ENCODE measurements at places on chromosomes 13 and 19.

DNA sequence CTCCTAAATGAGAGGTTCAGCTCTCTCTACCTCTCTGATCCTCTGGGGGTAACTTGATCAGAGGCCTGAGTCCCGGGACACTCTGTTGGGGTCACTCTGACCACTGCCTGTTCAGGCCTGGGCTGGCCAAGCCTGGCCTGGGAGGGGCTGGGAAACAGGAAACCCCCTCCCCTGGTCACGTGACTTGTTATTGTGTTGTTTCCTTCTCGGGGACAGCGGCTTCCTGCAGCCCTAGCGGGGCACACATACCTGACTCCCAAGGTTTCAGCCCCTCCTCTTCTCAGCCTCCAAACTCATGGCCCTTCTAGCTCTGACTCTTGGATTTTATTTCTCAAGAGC lies at the start of gene USHBP1:
TSS of gene USHBP1 (minus strand) at position 105 of the 339 bp plus-strand sequence. CDS start 446 bp downstream, outside the sequence.
- DNase-seq: no peak

GRCh38 chr19:42555317-42555716 lies 27.0 kb upstream of the CEACAM1 start:
- no peak for DNase-seq

GRCh38 chr13:38602266-38602665 lies 84.6 kb upstream of the FREM2 start:
- no peak for DNase-seq

- DNase-seq: no peak
Observed at GRCh38 chr13:79485014-79485811, 4.3 kb downstream of the NDFIP2 start.

GRCh38 chr19:19502808-19503602 lies 12.3 kb downstream of the TSSK6 start:
- no peak for DNase-seq

- no peak for DNase-seq
Observed at GRCh38 chr19:31906111-31906871, 439.1 kb upstream of the ZNF507 start.

DNA sequence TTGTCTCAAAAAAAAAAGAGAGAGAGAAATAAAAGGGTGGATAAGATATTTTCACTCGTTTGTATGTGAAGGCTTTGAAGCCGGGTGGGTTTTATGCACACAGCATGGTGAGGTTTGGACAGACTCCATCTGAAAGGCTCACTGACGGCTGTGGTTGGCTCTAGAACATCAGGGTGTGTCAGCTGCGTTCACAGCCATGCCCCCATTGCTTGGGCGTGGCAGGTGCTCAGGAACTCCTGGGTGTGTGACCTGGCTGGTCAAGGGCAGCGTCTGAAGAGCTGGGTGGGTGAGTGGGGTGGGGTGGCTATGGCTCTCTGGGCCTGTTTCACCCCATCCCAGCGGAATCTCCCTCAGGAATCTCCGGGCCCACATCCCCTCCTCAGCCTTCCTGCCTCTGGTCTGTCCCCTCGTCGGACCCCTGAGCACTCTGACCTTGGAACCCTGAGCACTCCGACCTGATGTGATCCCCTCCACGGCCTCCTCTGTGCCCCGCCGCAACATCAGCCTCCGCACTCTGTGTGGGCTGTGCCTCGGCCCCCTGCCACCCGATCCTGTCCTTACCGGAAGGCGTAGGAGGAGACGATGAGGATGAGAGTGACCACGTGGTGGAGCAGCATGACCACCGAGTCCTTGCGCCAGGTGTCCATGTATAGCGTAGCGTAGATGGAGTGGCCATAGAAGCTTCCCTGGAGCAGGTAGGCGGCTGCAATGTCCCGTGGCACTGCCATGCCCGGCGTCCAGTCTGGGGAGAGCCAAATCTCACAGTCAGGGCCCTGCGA lies 12.2 kb downstream of the CERS1 start:
- no peak for DNase-seq

DNA sequence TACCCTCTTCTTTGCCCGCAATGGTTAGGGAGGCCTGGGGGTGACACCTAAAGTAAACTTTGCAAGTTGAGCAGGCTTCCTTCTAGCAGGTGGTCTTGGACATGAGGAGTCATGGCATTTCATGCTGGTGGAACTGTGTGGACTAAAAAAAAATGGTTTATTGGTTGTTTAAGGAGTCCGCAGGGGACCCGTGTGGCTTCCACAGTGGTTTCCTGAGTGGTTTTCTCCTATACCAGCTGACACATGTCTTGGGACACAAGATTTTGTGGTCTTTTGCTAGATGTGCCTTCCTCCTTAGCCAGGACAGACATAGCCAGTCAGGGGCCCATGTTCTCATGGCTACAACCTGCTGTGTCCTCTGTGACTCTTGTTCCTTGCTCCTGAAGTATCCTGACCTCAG lies 1.5 kb downstream of the ZNF543 start:
- no peak for DNase-seq

DNA sequence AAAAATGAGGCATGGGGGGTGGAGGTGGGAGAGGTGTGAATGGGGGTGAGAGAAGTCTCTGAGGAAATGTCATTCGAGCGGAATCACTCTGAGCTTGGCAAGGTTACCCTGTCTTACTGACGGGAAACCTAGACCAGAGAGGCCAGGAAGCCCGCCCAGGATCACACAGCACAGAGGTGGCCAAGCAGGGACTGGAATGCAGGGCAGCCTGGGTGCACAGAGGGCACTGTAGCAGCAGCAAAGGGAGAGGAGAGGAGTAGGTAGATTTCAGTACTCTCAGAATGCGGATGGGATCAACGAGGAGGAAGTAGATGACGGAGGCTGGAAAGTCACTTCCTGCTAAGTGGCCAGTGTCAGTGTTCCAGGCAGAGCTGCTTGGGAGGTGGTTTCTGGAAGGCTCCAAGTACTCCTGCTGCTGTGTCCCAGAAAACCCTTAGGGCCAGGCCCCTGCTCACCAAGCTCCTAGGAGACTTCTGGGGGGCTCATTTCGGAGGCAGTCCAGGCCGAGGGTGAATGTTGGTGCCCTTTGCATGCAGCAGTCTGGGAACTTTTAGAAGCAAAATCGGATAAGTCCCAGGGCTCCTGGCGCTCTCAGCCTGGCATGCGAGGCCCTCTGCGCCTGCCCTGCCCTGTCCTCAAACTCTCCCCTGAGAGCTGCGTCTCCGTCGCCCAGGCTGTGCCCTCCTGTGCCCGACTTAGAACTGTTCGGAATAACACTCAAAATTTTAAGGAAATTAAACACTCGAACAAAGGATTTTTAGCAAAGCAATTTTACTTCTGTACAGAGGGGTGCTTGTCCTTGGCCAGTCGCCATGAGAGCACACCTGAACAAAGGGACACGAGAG lies 33.5 kb downstream of the DNM2 start:
- no peak for DNase-seq

- DNase-seq: no peak
Observed at GRCh38 chr19:51693819-51694218, 689 bp downstream of the SPACA6 start.

- DNase-seq: no peak
Observed at GRCh38 chr13:23551213-23552008, 18.8 kb upstream of the TNFRSF19 start.

DNA sequence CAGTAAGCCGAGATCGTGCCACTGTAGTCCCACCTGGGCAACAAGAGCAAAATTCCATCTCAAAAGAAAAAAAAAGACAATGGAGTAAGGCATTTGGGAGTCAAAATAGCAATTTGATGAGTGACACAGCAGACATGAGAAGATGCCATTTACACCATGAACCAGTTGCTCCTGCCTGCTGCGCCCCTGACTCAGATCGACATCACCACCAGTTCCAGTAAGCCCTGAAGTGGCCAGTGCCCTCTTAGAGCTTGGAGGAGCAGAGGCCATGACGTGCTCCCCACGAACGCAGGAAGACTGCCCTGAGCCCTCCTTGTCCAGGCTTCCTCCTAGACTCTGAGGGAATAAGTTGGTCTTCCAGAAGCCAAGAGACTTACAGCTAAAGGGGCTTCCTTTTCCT lies 339.2 kb downstream of the MYO16 start:
- DNase-seq: no peak

DNA sequence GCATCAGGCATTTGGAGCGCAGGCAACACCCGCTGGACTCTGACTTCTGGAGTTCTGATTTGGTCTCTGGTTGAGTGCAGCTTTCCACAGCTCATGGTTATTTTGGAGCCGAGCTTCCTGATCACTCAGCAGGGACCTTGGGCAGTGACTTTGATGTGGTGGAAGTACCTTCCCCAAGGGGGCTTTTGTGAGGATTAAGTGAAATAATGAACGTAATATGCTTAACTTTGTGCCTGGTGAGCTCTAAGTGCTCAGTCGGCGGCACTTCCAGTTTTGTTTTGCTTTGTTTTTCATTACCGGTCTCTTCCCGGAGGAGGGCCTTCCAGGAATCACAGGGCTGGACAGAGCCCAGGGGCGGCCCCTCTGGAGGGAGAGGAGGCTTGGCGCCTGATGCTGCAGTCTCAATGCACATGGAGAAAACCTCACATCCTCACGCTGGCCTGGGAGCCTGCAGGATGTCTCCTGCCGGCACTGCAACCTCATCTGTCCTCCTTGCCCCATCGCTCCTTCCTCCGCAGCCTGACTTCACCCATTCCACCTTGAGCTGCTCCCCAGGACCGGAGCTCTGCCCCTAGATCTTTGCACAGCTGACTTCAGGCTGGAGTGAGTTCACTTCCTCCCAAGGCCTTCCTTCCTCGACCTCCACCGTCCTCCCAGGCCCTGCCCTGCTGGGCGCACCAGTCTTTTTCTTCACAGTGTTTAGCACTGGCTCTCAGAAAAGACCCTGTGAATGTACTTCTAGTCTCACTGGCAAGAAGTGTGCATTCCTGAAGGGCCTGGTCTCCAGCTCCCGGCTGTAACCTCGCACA lies 1.5 kb downstream of the PLEKHF1 start:
- no peak for DNase-seq

DNA sequence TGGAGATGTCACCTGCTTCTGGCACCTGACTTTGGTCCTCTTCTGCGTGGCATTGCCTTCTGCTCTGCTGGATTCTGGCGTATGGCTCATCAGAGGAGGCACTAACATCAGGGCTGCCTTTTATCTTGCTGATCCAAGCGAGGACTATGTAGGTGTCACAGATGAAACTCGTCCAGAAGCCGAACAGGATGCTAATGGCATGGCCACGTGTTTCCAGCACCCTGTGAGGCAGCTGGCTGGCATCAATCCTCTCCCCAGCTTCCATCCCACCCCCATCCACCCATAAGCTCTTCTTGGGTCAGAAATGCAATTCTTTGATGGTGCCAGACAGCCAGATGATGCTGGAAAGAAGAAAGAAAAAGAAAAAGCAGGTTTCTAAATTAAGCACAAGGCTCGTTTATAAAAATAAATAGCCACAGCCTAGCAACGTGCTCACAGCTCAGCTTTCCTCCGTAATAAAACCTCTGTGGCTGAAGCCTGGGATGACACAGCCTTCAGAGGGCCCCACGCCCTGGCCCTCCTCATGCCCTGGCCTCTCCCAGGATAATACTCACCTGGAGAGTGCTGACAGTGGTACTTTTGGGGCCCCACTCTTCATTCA lies 212.9 kb upstream of the SERP2 start:
- DNase-seq: no peak

DNA sequence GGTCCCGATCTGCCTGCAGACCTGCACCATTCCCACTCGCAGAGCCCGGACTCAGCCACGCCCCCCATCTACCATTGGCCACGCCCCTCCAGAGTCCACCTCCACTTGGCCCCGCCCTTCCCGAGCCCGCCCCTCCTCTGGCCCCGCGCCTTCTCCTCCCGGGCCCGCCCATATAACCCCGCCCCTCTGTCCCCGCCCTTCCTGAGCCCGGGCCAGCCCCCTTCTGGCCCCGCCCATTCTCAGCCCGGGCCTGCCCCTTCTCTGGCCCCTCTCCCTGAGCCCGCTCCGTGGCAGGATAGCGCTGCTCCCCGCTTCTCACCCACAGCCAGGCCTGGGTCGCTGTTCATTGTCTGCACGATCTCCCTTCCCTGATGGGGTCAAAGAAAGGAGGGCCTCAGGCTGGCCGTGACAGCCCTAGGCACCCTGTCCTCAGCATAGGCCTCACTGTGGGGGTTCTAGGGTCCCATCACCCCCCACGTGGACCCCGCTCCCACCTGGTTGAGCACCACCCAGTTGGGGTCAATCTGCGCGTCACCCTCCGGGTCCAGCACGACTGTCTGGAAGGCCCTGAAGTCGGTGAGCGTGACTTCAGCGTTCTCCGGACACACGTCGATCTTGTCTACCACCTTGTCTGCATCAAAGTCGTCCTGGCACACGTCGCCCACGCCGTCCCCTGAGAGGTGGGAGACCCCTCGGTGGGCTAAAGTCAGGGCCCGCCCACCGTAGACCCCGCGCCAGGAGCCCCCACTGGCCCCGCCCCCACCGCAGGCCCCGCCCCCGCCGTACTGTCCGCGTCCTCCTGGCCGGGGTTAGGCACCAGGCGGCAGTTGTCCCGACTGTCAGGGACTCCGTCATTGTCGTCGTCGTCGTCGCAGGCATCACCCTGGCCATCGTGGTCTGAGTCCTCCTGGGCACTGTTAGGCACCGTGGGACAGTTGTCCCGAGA lies 5.7 kb downstream of the COMP start:
- DNase-seq: no peak

DNA sequence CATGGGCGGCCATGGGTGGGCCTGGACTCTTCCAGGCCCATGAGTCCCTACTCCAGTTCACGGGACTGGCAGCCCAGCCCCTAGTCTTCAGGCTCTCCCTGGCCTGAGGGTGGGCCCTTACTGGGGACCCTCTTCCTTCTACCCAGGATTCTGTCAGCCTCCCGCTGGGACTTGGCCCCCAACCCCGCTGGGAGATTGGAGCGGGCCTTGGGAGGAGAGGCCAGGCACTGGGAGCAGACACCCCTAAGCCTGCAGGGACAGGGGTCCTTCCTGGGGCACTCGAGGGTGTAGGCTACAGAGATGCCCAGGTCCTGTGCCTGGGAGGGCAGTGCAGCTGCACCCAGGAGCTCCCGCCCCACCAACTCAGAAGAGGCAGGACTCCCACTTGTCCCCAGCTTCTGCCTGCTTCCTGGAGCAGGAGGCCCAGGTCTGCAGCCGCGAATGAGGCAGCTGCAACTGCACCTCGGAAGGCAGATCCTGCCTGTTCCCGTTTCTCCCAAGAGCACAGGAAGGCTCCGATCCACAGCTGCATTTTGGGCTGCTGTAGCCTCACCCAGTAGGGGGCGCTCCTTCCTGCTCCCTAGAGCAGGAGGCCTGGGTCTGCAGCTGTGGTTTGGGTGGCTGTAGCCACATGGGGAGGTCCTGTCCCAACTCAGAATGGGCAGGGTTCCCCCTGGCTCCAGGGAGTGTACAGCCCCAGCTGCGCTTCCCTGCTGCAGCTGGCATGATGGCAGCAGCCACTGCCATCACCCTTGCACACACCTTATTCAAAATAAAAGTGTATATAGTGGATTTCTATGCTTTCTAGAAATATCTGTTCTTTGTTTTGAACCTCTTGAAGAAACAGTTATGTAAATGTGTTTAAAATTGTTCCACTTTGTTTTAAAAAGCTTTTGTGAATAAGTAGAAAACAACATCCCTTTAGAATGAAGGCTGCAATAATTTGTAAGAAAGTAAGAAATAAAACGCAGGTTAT lies 46.8 kb downstream of the TEX26 start:
- no peak for DNase-seq

DNA sequence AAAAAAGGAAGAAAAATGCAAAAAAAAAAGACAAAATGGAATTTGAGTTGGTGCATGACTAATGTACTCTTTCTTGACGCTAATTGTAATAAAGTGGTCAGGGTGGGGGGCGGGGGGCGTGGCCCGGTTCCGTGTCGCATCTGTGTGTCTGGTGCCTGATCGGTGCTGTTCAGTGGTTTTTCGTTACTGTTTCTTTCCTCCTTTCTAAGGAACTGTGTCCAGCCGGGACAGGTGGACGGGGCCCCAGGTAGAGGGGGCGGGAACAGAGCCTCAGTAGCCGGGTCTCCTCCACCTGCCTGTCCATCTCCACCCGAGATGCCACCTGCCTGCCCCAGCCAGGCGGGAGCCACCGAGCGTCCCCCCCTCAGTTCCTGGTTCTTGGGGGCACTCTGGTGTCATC lies 26.3 kb downstream of the ONECUT3 start:
- DNase-seq: no peak

Measured in cerebellar nuclear complex (tissue), 1 donor.